ENCODE measurements at places on chromosomes 12 and 14.

GRCh38 chr14:31400031-31400638 is 20.2 kb downstream of the HEATR5A start:
- DNase-seq, result no peak

- no peak for DNase-seq
Measured at GRCh38 chr14:72801381-72801812, 92.5 kb downstream of the DPF3 start.

- DNase-seq, result no peak
Measured at GRCh38 chr14:52283099-52283498, 15.6 kb downstream of the PTGDR start.

DNA sequence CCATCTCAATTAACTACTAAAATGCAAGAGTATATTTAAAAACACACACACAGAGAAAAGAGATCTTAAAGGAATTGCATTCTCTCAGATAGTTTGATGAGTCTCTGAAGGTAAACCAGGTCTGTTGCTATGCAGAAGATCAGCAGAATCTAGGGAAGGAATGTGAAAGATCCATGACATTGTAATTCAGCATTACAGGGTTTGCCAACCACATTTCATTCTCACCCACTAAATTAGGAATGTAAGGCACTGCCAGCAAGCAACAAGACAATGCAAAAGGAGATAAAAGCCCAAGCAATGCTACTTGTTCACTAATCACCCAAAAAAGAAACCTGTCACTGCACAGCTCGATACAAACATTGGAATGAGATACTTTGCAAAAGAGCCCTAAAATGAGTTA is 106.3 kb downstream of the LRIG3 start:
- DNase-seq, result no peak

- DNase-seq, result no peak
Measured at GRCh38 chr12:53207042-53207441, at the start of gene ITGB7. Gene ITGB7 (minus strand): TSS chr12:53207251. CDS start chr12:53200443, 6,808 bp downstream.

DNA sequence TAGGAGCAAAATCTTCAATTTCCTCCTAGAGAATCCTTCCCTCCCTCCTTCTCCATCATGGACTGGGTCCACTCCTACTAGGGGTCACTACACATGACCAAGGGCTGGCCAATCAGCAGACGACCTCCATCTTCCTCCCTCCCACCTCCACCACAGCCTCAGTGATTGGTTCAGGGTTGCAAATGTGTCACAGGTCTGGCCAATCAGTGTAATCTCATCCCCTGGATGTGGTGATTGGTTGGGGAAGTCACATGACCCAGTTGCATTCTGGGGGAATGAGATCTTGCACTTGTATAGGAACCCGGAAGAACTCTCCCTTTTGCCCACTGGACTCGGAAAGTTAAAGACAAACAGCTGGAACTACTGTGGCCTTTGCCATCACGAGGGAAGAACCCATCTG is 169.2 kb downstream of the PIWIL1 start:
- DNase-seq, result no peak

GRCh38 chr12:116964054-116965050 is 53.6 kb downstream of the FBXW8 start:
- DNase-seq, result no peak

DNA sequence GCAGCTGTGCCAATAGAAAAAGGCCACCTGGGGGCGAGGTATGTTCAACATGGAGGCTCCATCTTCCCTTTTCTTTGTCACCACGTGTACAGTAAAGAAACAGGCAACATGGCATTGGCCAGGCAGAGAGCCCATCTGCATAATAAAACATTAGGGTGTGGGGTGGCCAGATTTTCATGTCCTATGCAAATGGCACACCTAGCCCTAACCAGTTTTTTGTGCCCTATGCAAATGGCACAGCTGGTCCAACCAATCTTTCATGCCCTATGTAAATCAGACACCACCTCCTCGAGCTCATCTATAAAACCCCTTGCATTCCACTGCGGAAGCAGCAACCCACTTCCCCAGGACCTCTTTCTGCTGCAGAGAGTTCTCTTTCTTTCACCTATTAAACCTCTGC is 149.1 kb upstream of the RGS6 start:
- no peak for DNase-seq

- no peak for DNase-seq
Measured at GRCh38 chr14:97802430-97803373, 1005.5 kb downstream of the VRK1 start.

DNA sequence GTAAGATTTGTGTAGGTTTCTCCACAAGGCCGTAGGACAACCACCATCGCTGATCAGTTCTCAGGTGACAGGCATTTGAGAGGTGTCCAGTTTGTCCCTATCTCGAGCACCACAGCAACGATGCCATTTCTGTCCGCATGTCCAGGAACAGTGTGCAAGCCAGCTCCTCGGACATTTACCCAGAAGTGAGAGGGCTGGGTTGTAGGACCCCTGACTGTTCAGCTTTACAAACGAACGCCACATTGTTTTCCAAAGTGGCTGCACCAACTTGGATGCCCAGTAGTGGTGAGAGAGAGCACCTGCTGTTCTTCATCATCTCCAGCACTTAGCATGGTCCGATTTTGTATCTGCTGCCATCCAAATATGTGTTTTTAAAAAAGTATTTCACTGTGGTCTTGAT is 38.6 kb downstream of the CYP46A1 start:
- DNase-seq, result no peak

GRCh38 chr14:72892879-72893635 is 844 bp downstream of the DPF3 start:
- DNase-seq, result no peak

DNA sequence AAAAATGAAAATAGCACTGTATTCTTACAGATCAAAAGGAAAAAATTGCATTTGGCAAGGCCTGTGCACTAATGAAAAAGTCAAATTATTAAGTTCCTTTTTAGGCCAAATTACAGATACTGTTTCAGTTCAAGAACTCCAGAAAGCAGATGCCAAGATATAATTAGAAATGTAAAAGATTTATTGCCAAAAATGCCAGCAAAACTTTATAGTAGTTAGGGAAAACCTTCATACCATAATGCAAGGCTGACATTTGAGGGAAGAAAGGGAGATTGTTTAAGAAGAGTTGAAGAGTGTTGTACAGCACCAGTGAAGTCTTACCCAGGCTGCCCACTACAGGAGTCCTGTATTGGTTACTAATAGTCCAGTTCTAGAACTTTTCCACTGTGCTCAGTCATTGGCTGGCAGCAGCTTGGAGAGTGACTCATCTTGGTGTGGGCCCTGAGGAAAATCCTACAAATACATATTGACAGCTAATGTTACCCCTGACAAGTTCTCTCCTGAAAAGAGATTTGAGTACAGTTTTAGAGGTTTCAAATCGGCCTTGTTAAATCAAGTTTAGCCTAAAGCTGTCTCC is 600.4 kb downstream of the C12orf50 start:
- no peak for DNase-seq

DNA sequence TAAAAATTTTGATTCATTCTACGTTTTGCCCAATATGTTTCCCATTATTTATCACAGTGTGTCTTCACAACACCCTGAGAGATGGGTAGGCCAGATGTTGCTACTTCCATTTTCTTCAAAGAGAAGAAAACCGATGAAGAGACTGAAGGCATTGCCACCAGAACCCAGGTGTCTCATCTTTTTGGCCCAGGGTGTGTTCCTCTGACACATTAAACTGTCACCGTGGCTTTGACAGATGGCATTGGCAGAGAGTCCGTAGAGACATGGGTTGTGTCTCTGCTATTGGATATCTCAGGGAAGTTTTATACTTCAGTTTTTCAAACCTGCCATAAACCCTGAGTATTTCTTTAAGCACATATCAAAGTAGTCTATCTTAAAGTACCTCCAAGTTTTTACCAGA is 11.3 kb upstream of the NUDT4 start:
- DNase-seq, result no peak

DNA sequence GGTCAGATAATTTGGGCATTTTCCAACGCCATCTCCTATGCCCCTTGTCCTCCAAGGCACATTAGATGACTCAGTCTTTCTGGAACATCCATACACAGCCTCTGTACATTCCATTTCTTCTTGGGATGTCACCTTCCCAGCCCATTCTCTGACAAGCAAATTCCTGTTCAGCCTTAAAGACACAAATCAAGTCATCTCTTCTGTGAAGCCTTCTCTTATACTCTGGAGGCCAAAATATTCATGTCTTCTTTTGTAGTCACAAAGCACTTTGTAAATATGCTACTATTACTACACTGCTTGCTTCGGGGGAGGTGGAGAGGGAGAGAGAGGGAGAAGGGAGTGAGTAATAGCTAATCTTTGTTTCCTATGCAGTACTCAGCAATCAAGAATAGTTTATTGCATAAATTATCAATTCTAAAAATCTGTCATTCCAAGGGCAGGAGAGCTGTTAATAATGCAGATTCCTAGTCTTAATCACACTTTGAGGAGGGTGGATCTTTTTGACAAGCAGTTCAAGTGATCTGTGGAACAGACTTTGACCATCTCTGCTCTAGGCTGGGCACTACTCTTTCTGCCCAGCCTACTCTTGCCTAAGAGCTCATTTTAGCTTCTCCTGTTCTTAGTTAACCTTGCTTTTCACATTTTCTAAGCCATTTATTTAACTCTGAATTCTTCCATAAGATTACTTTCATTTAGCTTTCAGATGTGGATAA is 27.9 kb downstream of the KCNMB4 start:
- DNase-seq, result no peak

DNA sequence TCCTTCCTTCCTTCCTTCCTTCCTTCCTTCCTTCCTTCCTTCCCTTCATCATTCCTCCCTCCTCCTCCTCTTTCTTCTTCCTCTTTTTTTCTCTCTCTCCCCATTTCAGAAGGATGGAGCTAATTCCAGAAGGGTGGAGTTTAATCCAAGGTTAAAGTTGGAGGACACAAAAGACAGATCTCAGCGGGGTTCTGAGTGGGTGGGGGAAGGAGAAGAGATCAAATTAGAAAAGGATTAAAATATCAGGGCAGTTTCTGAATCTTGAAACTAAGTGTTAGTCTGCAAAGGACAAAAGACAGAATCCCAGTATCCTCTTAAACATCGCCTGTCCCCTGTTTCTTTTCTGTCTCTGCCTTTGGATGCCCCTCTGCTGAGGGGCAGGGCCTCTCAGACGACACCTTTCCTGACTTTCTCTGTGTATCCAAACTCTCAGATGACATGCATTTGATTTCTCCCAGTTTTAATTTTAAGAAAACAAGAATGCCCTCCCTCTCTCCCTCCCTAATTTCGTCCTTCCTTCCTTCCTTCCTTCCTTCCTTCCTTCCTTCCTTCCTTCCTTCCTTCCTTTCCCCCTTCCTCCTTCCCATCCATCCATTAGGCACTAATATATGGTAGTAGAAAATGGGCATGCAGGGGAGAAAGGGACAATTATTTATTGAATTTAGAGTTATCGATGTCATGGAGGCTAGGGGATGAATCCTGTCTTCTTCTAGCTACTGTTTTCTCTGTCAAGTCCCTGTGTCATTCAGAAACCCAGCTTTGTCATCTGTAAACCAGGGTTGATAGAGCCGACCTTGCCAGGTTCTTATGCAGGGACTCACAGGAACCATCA is 269.1 kb downstream of the VRK1 start:
- no peak for DNase-seq

- DNase-seq, result no peak
Measured at GRCh38 chr14:56650048-56650447, 70.5 kb downstream of the TMEM260 start.

GRCh38 chr12:7259060-7259459 is 44.8 kb upstream of the ACSM4 start:
- no peak for DNase-seq

DNA sequence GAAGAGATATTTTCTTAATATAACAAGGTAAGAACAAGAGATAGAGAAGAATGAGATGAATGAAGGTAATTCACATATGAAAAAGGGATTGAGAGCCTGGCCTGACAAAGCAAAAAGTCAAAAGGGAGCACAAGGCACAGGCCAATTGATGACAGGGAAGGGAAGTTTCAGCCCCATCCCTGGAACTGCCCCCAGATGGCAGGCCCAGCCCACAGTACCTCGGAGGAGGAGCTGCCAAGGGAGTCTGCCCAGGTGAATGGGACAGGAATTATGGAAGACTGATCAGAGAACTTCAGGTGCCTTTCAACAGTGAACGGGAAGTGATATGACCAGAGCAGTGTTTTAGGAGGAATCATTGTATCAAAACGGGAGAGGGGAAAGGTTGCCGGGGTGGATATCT is 15.7 kb downstream of the SNRPF start:
- no peak for DNase-seq

GRCh38 chr14:60163693-60164092 is 1.5 kb downstream of the DHRS7 start:
- DNase-seq, result no peak

GRCh38 chr14:70638416-70638815 is 3.3 kb upstream of the TTC9 start:
- no peak for DNase-seq

DNA sequence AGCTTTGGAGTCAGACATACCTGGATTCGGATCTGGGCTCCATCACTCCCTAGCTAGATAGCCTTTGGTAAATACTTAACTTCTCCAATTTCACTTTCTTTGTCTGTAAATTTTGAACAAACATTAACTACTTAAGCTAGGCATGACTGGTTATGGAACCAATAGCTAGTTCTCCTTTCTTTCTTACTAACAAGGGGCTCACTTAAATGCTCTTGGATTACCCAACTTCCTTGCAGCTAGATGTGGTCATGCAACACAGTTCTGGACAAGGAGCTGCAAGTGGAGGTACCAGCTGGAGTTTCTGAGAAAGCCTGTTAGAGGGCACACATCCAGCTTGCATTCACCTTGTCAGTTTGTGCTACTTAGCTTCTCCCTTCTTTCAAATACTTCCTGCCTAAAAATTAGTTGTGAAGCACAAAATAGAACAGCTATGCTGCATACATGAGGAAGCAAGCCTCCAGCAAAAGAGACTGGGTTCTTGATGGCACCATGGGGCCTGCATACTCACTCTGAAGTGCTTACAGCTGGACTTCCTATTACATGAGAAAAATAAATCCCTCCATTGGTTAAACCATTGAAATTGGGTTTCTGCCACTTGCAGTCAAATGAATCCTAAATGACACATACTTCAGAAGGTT is 210.1 kb upstream of the EEA1 start:
- no peak for DNase-seq

DNA sequence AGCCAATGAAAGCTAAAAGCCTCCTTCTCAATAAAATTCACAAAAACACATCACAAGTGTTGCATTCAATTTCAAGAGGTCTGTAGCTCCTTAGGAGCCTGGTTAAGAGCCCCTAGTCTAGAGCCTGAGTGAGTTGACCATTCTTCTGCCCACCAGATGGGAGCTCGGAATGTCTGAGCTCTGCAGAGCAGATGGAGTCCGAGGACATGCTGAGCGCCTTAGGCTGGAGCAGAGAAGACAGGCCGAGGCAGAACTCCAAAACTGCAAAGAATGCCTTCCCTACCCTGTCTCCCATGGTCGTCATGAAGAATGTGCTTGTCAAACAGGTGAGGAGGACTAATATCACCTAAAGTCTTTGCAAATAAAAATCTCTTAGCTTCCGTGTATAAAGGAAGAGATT is 11.6 kb downstream of the CIPC start:
- no peak for DNase-seq

Measured in caudate nucleus (tissue), 63 donors.